Activated T-helper 1 cell treated with anti-CD3 and anti-CD28 coated beads, Interleukin-2, amount 50 U/mL, for 16 hours (primary cell): ENCODE measurements at places on chromosomes 7 and 10.

GRCh38 chr10:47244560-47245500 is 55.2 kb upstream of the GDF10 start:
- DNase-seq: no peak

GRCh38 chr10:105956550-105956949 is 1208.0 kb downstream of the SORCS1 start:
- DNase-seq: no peak

DNA sequence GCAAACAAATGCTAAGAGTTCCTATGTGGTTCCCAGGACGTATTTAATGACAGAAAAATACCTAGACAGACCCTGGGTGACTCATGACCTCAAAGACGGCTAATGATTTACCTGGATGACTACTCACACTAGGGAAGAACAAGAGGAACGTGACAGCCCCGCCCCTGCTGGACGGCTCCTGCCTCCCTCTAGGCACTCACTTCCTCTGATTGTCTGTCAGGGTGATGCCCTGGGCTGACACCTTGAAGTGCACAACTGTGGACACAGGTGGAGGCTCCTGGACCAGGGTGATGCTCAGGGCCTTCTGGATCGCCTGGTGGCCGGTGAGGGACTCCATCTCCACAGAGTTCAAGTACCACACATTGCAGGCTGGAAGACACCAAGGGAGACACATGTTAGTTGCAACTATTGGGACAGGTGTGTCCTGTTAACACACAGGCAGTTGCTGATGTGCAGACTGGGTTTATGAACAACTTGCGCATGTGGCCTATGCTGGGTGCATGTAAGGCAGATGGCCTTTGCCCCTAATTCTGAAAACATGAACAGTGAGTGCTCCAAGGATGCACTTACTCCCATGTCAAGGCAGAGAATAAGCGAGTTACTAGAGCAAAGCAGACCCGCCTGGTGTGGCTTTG is 298.3 kb downstream of the TNS3 start:
- DNase-seq: no peak

- no peak for DNase-seq
Measured at GRCh38 chr10:71653044-71653443, 66.5 kb downstream of the C10orf105 start.

DNA sequence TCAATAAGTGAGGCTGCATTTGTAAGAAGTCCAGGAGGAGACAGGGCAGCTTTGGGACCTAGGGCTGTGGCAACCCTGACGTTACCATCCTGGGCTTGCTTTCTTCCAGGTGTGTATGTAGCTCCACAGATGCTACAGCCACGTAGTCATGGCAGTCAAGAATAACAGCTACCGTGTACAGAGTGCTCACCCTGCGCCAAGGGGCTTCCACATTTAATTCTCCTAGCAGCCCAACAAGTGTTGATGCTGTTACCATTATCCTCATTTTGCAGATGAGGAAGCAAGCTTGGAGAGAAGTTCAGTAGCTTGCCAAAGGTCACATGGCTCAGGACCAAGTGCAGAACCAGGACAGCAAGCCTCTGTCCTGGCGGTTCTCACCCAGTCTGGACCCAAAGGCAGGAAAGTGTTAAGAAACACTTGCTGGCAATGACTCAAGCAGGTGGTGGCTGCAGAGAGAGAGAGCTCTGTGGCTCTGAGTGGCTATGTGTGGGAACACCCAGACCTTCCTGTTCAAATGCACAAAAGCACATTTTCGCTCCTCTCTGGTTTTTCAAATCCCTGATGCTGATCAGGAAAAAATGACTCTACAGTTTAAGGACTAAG is 89.8 kb downstream of the CREM start:
- no peak for DNase-seq

DNA sequence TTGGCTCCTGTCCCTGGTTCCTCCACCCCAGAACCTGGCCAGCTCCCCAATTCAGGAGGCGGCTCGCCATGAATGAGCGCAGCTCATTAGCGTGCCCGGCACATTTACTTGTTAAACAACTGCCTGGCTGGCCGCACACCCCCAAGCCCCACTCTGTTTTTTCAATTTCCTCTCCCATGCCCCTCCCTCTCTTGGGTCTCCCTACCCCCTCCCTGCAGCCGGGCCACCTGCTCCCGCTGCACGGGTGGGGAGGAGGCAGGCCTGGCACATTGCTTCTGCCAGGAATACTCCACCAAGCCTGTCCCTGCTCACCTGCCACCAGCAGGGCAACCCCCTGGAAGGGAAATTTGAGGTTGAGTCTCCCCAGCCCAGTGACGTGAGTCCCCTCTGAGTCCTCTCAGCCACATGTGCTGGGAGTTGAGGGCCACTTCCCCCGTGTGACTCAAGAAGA is 2.5 kb upstream of the SLIT1 start:
- DNase-seq: no peak

- DNase-seq: no peak
Measured at GRCh38 chr10:104540181-104540580, 100.9 kb upstream of the SORCS3 start.

GRCh38 chr7:140060243-140060630 is 2.5 kb downstream of the PARP12 start:
- DNase-seq: no peak

GRCh38 chr10:53786236-53786900 is 1013.8 kb upstream of the MBL2 start:
- DNase-seq: no peak

- DNase-seq: no peak
Measured at GRCh38 chr7:16773326-16773725, 19.8 kb downstream of the TSPAN13 start.

GRCh38 chr7:120273476-120273975 is 551 bp downstream of the KCND2 start:
- no peak for DNase-seq

- DNase-seq: no peak
Measured at GRCh38 chr7:108419961-108420908, 36.0 kb downstream of the NRCAM start.

GRCh38 chr7:143965280-143965679 is 10.6 kb downstream of the OR2F1 start:
- DNase-seq: no peak

DNA sequence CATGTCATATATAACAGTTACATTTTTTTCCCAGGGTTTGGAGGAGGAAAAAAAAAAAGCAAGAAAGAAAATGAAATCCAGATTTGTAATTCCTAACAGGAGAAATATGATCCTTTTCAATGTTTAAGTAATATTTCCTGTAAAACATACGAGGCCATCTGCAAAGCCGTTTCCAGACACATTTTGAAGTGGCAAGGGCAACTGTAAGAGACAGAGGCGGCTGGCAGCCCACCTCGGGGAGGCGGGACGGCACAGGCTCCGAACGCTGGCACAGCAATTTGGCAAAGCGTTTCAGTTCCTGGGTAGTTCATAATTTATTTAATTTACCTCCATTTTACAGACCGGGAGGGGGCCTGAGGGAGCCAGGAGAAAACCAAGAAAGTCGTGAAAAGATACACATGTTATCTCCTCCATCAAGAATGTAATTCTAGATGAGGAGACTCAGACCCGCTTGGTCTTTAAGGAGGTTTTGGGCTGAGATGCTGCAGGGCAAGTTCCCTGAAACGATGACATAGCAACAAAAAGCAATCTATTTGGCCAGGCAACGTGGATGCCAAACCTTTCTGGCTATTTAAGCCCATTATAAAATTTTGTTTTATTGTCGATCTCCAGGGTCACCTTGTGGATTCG is 448.5 kb upstream of the MKI67 start:
- no peak for DNase-seq

DNA sequence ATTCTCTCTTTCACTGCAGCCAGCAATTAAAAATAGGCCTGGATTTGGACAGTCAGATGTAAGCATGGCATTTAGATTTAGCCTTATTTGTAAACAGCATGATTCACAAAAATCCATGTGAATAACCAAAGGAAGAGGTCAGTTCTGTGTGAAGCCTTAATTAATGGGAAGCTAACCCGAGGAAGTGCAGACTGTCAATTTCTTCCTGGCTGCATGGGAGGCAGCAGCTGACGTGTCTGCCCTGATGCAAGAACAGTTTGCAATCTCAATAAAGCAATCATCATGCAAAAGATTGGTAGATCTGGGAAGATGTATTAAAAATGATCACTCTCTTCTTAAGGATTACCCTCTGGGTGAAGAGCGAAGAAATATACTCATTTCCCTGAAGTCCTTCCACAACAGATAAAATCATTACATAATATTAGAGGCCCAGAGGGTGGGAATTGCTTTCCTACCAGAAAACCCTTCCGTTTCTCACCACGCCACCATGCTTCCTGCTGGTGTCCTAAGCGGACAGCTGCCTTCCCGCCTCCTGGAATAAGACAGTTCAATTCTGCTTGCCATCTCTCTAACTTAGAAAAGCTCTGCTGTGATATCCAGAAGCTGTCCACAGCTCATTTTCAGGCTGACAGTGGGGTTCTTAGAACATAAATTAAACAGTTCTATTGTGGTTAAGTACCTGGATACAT is 526.7 kb upstream of the NRP1 start:
- DNase-seq: no peak

GRCh38 chr7:150323682-150324372 is 482 bp upstream of the ACTR3C start:
- no peak for DNase-seq

- no peak for DNase-seq
Measured at GRCh38 chr10:104707602-104708459, 66.7 kb downstream of the SORCS3 start.

DNA sequence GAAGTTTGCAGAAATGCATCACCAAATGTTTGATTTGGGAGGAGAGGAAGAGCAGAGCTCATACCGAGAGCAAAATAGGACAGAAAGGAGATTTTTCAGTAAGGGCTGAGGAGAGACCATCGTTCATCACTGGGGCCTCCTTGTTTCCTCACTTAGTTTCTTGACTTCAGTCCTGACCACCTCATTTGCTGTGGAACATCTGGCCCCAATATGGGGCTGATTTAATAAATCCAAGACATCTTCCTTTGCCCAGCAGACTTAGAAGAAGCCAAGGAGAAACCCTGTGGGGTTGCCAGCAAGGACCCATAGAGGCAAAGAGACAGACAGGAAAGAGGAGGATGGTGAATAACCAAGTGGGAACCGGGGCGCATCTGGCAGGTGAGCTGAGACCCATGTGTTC is 60.4 kb downstream of the CHST3 start:
- no peak for DNase-seq

- no peak for DNase-seq
Measured at GRCh38 chr7:14229047-14229446, 239.6 kb upstream of the ETV1 start.

GRCh38 chr10:130232166-130233034 is 96.2 kb downstream of the GLRX3 start:
- DNase-seq: no peak

GRCh38 chr10:75662715-75663114 is 231.3 kb downstream of the LRMDA start:
- no peak for DNase-seq

- DNase-seq: no peak
Measured at GRCh38 chr10:106793617-106794016, 370.9 kb downstream of the SORCS1 start.

- DNase-seq: no peak
Measured at GRCh38 chr10:113905756-113906155, 51.3 kb downstream of the NHLRC2 start.

GRCh38 chr10:83673316-83673715 is 466.0 kb upstream of the GHITM start:
- DNase-seq: no peak

DNA sequence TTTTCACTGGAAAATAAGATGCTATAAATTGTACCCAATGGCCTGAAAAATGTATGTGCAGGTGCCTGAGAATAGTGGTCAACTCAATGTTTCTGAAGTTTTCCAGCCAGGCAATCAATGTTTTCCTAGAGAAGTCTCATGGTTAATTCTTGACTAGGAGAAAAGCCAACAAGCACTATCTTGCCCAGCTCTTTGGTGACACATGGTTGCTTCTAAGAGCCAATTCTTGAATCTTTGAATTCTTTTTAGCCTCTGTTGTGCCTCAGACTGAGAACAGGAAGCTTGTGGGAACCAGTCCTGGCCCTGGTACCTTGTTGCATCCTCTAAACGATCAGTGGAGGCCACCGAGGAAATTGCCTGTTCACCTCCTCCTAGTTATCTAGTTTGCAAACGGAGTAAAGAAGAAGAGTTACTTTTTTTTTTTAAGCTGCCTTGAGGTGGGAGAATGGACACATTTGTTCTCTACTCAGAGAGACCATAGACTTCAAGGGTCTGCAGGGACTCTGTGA is 144.0 kb upstream of the MKLN1 start:
- no peak for DNase-seq

DNA sequence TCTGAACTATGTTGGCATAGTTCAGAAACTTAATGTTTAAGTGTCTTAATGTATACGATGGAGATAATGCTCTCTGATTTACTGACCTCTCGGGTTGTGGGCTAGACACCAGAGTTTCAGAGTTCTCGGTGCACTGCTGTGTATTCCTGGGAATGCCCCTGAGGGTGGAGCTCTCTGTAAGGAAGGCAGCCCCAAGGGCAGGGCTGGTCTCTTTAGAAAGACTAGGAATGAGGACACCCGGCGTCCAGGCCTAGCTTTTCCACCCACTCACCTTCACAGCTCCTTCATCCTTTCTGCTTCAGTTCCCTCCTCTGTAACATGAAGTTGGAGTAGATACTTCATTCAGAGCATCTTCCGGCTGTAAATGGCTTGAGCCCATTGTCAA is 536.6 kb upstream of the GALNT17 start:
- DNase-seq: no peak

GRCh38 chr7:127907110-127908040 is 123.9 kb downstream of the LRRC4 start:
- no peak for DNase-seq

- no peak for DNase-seq
Measured at GRCh38 chr7:157188091-157188665, 49.5 kb downstream of the UBE3C start.

DNA sequence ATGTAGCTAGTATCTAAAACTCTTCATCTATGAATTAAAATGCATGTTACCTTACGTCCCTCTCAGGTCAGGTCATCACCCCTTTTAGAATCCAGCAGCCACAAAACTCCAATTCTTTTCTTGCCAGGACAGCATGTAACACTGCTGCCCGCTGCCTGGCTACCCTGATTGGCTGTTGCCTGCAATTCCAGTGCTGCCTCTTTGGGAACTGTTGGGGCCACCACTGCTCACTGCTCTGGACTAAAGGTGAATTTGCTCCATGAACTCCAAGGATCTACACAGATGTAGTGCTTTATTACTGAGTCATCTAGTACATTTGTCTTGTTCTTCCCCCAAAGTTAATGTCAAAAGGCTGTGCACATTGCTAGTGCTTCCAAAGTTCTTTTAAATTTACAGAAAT is 40.4 kb downstream of the SCIN start:
- no peak for DNase-seq

DNA sequence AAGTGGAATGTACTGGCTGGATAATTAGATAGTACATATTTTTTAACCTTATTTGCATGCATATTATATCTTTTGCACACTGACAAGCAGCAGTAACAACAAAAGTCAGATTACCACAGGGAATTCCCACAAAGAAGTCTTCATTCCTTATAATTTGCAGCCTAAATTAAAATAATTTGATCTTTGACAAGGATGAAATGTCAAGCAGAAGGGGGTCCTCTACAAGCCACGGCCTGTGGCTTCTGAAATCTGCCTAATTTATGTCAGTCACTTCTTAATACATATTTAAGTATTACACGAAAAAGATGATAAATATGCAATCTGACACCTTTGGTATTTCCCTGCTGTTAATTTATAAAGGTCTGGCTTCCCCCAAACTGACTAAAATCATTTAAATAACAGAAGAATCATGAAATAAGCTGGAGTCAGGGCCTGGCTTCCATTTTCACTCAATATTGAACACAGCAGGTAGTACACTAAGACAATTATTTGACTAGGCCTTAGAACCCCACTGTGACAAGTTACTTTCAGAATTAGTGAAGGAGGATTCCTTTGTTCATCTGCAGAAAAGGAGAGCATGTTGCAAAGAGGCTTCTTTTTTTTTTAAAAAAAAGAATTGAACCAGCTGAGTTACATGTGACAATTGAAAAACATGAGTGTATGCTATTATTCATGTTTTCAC is 351.1 kb upstream of the ETV1 start:
- no peak for DNase-seq
